ENCODE measurements at places on chromosomes 6 and 20.

GRCh38 chr6:109465772-109466171 lies 10.2 kb upstream of the MICAL1 start:
- DNase-seq = no peak

DNA sequence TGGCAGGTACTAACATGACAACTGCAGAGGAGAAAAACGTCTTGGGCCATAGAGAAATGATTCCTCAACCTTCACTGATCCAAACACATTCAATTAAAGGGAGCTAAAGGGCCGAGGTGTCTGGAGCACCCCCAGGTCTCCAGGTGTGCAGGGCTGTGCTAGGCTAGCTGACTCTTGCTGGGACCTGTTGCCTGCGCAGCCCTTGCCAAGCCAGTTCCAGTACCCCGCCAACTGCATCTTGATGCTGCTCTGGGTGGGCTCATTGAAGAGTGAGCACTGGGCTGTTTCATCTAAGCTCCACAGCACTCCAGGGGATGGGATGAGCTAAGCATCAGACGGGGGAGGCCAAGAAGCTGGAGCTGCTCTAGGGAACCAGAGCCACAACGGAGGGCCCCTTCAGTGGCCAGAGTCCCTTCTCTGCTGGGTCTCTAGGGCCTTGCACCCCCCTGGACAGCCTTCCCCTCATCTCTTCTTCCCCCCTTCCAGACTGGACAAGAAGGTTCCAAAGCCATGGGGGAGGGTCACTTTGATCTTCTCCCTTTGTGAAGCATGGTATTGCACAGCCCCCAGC lies 15.9 kb downstream of the LEMD2 start:
- no peak for DNase-seq

- no peak for DNase-seq
Observed at GRCh38 chr20:43913291-43914025, 1.2 kb upstream of the TOX2 start.

DNA sequence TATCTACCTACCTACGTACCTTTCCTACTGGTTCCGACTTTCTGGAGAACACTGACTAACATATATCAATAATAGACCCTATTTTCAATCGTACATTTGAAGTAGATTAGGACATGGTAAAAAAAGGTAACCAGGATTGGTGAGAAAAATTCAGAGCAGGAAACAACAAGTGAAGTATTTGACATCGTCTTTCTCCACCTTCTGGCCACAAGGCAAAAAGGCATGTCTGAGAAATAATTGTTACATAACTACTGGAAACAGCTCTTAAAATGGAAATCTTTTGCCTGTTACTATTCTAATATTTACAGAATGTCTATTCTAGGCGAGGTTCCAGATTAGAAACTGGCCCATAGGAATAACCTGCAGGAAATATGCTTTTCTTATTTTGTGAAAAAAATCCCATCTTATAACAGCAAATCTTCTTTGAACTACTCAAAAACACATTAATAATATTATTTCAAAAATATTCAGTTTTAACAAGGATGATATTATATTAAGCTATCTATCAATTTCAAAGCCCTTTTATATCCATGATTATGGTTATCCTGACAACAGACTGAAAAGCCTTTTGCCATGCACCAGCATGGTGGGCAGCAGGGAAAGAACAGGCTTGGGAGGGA lies 80.8 kb downstream of the RCAN2 start:
- DNase-seq = no peak

- DNase-seq = peak; percentile 79
Observed at GRCh38 chr6:135851442-135852271, at the start of gene PDE7B. PDE7B (plus strand) TSS chr6:135851701.

- no peak for DNase-seq
Observed at GRCh38 chr6:156167016-156167624, 610.1 kb upstream of the ARID1B start.

DNA sequence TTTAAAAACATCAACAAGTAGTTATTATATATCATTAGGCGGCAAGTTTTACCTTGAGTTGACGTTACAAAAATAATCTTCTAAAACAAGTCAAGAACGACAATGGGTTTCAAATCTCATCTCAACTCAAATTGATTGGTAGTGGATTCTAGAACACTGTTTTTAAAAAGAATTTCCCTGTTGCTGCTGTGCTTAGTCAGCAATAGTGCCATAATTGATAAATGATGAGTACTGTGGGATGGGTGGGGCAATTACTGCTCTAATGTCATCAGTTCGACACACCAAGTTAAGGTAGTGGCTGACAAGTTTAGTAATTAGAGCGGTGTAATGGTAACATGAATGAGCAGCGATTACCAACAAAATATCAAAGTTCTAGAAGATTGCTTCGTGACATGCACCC lies 73.4 kb upstream of the HTR1B start:
- no peak for DNase-seq

DNA sequence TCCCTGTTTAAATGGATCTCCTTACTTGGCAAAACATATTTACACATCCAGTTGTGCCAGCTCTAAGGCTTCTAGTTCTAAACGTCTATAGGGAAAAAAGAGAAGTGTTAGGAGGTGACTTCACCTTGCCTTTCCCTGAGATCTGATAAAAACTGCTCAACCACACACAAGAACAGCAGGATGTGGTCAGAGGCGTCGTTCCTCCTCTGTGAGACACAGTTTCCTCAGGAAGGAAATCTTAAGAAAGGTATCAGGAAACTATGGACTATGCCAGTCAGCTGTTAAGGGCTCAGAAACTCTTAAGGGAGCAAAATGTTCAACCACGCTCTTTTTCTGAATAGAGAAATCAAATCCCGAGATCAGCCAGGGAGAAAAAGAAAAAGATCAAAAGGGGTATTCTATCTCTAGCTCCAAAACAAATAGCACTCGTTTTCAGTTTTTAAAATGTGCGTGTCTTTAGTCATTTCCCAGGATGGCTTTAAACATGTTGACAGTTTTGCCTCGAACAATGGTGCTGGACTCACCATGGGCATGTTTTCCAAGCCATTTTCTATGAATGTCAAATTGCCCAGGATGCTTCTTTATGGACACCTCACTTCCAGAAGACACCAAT lies 154.5 kb downstream of the HACE1 start:
- no peak for DNase-seq

DNA sequence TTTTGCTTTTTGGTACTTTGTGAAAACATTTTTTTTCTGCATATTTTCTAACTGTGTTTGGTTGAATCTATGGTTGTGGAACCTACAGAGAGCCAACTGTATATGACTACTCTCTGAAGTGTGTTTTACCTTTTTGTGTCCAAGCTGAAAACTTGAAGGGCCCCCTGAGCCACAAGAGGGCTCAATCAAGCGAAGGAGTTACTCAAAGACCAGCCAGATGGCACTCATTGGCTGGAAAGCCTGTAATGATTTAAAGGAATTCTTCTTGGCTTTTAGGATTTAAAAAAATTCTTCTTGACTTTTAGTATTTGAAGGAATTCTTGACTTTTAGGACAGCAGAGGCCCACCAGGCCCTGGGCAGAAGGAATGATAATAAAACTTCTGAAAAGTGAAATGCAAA lies 27.0 kb upstream of the ECI2 start:
- DNase-seq = no peak

GRCh38 chr20:63212393-63212730 lies 3.6 kb downstream of the YTHDF1 start:
- DNase-seq = no peak

DNA sequence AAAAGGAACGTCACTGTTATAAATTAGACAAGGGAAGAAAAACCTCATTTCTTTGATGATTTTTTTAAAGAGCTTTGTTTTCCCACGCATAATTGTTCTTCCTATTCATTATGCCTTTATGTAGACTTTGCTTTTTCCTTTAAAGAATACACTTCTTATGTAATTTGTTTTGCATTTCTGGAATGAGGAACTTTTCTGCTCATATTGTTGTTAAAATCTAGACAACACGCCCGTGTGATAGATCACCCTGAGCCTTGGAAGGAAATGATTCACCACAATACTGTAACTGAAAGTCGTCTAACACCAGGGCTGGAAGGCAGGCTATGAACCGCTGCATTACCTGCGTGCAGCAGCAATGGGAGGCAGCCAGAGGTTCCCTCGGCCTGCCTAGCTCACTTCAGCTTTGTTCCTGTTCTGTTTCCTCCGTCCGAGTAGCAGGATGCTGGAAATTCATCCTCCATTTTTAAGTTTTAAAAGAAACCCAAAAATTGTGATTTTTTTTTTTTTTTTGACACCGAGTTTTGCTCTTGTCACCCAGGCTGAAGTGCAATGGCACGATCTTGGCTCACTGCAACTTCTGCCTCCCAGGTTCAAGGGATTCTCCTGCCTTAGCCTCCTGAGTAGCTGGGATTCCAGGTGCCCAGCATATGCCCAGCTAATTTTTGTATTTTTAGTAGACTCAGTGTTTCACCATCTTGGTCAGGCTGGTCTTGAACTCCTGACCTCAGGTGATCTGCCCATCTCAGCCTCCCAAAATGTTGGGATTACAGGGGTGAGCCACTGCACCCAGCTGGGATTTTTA lies 49.6 kb upstream of the ZNF217 start:
- no peak for DNase-seq

DNA sequence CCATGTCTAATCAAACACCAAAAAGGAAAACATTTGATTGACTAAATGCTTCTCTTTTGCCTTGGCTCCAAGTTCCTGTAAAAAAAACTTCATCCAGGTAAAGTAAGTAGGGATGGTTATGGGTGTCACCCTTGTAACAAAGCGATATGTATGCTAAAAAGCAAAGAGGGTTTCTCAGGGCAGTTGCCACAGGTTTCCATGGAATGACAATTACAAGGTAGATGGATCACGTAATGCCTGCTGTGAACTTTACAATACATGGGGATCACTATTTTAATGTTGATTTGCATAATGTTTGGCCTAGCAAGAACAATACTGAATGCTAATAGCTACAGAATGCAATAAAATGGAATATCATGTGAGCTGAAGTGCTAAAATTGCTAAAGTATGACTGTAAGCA lies 2.9 kb upstream of the BMP2 start:
- DNase-seq = no peak

DNA sequence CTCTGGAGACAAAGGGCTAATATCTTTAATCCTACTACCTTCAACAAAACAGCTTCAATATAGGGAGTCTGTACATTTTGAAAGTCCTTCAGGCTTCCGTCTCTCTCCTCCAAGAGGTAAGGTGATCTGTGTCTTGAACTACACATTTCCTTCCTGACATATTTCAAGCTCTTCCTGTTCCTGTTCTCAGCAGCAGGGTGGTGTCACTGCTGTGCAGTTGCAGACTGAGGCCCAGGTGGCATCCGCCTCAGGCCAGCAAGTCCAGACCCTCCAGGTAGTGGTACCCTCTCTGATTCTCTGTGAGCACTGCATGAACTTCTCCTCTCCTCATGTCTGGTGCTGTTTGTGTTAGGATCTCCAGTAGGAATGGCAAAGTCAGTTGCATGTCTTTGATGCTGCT lies 7.8 kb downstream of the NFYA start:
- no peak for DNase-seq

GRCh38 chr20:46089167-46089416 lies 670 bp downstream of the NCOA5 start:
- no peak for DNase-seq

- DNase-seq = no peak
Observed at GRCh38 chr20:34285450-34285849, 17.7 kb downstream of the AHCY start.

DNA sequence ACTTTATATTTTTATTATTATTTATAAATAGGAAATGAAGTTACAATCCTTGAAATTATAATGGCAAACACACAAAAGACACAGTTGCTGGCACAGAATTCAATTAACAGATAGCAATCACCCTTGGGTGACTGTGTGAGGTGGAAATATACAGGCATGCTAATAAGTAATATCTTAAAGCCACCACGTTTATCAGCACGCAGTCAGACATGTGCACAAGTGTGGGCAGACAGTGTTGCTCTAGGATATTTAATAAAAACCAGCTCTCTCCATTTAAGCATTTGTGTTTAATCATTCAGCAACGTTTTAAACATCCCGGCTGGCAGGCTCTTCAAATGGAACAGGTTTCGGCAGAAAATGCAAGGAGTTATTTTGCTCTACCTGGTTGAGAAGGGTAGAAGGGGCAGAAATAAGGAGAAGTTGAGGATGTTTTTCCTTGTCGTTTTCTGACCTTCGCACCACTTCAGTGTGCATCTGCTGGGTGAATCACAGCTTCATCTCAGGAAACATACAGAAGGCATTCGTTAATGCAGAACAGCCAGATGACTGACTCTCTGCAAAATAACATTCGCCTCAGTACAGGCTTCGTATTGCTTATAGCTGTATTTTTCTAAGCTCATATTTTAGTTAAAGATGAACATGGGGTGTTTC lies 585.1 kb downstream of the QKI start:
- no peak for DNase-seq

GRCh38 chr6:139514819-139515218 lies 140.4 kb upstream of the CITED2 start:
- no peak for DNase-seq

- no peak for DNase-seq
Observed at GRCh38 chr20:35497780-35498189, 31.7 kb downstream of the C20orf173 start.

- peak; percentile 48 for DNase-seq
Observed at GRCh38 chr6:21885532-21886114, 292.1 kb downstream of the SOX4 start.

DNA sequence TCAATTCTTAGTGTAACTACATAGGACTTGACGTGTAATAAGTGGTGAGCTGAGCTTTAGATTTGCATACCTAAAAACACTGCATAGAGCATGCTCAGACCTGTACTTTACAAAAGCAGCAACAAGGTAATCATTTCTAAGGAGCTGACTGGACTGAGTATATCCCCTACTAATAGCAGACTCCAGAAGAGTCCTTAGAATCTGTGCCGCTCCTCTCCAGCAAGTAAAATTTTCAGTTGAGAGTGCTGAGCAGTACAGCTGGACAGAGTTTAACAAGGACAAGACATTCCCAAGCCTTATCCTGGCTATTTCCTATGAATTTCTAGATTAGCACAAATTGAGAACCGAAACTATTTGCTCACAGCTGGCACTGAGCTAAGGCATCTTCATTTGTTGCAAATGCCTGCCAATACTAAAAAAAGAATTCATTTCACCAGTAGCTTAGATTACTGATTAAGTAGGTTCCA lies 26.1 kb upstream of the KLHL31 start:
- no peak for DNase-seq

GRCh38 chr6:55239099-55239498 lies 64.8 kb downstream of the HCRTR2 start:
- DNase-seq = no peak

DNA sequence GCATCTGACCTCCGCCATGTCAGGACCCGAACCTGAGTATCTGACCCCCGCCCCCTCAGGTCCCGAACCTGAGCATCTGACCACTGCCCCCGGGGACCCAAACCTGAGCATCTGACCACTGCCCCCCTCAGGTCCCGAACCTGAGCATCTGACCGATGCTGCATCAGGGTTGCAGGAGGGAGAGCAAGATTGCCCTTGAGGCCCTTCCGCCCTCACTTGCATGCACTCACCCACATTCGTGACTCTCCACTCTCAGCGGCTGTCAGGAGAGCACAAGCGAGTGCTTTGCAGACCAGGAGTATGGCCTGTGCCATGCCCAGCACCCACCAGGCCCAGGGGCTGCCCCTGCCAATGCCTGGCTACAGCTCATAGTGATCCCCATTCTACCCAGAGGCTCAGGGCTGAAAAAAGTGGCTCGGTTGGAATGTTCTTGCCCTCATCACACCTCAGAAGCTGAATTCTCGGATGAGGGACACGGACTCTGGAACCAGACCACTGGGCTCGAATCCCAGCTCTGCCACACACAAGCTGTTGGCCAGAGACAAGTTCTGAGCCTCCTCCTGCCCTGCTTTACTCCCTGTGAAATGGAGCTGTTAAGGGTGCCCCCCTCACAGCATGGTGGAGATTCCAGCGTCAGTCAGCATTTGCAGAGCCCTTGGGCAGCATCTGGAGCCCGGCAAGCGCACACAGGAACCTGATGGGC lies 82.1 kb downstream of the DLL1 start:
- no peak for DNase-seq

- peak; percentile 91 for DNase-seq
Observed at GRCh38 chr6:26021001-26021349, 58.4 kb downstream of the TRIM38 start.
